ENCODE measurements at places on chromosomes 1 and 21.

- DNase-seq = no peak
Measured at GRCh38 chr21:15743593-15743992, 13.8 kb downstream of the USP25 start.

- no peak for DNase-seq
Measured at GRCh38 chr1:61925591-61926298, 183.5 kb downstream of the PATJ start.

DNA sequence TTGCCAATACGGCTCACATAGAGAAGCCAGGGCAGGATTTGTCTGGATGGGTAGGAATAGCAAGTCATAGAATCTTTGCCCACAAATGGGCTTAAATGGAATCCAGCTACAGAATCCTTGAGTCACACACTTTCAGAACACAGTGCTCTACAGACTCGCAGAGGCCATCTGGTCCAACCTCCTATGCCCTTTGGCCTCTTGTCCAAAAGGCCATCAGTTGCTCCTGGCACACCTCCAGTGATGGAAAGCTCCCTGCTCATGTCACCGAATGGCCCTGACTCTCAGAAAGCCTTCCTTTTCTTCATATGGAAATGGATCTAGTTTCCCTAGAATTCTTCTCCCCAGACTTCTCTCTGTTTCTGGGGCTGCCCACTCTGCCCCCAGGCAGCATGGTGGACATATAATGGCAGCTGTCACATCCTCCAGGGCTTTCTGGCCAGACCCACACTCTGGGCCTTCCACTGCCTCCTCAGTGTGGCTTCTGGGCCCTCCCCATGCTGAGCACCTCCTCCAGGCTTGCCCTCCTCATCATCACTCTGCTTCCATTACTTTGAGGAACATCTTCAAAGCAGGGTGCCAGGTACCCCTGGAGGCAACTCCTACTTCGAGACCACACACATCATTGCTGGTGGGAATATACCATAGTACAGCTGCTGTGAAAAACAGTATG lies 33.6 kb upstream of the TRABD2B start:
- no peak for DNase-seq

DNA sequence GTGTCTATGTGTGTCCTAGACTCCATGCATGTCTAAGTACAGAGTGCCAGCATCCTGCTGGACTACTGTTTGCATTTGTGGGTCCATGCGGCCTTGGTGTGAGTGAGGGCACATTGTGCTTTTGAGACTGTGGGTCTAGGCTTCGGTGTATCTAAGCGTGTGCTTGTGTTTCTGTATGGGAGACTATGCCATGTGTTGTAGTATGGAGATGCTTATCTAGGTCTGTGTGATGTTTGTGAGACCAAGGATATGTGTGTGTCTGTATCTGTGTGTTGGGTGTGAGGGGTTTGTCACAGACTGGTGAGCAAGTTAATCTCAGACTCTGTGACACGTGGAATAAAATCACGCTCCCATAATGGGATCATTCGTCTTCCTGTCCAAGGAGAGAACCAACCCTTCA lies 14.5 kb downstream of the AHDC1 start:
- no peak for DNase-seq

DNA sequence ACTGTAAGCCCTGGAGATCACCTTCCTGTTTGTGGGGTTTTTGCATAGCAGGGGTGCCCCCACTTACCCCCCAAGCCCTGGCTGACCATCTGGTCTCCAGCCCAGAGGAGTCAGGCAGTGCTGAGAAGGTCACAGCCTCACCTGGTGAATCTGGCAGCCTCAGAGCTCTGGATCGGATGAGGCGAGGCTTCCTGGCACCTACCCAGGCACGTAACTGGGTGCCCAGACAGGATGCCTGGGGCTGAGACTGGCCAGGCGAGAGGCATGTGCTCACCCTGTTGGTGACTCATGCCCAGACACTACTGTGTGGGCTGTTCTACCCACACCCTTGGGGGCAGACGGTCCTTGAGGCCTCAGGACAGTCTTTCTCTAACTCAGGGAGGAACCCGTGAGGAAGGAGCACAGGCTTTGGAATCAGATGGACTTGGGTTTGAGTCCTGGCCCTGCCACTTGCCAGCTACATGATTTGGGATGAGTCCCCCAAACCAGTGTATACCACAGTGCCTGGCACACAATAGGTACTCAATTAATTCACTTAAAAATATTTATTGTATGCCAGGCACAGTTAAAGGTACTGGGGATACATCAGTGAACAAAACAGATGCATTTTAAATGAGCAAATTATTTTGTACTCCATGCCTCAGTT lies 15.1 kb upstream of the PADI3 start:
- DNase-seq = no peak
